ENCODE measurements at places on chromosomes 5 and 9.

DNA sequence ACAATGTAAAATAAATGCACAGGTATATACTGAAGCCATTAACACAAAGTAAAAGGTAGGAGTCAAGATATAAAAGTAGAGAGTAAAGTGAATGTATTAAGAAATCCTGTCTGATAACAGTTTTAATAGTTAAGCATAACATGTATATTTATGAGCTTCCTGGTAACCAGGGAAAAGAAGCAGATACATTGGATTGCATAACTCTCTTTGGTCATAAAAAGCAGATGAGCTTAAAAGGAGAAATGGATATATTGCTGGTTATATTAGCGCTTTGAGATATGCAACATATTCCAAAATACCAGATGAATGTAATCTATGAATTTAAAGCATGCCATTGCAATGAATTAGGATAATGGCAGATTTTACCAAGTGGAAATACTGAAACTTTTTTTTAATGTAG, 6.2 kb upstream of the TNFSF8 start:
- no peak for DNase-seq

DNA sequence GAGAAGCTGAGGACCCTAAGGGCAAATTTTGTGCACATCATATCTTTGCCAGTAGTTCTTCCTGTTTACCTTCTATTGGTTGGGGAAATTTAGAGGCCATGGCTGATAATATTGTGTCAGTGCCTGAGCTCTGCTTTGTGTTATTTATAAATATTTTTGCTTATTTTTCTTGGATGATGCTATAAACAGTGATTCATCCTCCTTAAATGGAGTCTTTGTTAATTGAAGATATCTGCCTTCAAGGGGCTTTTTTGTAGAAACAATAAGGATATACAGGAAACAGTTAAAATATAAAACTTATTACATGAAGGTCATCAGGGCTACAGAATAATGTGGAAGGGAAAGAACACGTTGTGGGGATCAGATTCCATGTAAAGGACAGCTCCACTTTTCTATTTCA, 78.0 kb downstream of the PAM start:
- no peak for DNase-seq

- DNase-seq: no peak
Observed at GRCh38 chr9:32136700-32137339, 247.6 kb upstream of the ACO1 start.

DNA sequence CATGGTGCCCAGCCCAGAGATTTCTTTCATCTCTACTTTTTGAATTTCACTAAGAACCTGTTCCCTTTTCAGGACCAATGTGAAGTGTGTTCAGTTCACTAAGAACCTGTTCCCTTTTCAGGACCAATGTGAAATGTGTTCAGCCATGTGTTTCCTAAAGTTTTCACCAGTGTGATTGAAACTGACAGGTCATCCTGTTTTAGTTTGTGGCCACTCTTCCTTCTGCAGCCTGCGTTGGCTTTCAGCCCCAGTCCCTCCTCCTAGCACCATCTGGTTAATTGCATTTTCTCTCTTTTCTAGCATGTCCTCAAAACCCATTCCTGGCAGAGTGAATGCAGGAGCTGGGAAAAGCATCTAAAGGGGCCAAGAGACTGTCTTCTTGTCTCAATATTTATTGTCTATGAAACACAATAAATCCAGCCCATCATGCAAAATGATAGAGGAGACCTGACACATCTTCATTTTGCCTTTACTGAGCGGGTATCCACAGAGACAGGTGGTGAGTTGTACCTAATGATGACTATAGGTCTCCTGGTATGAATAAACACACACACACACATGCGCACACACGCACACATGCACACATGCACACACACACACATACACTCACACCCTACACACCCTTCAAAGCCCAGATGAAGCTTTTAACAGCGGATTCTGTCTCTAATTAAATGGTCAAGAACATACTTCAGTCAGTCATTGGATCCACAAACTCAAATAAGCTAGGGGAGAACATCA, 6.1 kb upstream of the PANK3 start:
- no peak for DNase-seq

GRCh38 chr9:2595973-2596372, 25.6 kb upstream of the VLDLR start:
- DNase-seq: no peak

DNA sequence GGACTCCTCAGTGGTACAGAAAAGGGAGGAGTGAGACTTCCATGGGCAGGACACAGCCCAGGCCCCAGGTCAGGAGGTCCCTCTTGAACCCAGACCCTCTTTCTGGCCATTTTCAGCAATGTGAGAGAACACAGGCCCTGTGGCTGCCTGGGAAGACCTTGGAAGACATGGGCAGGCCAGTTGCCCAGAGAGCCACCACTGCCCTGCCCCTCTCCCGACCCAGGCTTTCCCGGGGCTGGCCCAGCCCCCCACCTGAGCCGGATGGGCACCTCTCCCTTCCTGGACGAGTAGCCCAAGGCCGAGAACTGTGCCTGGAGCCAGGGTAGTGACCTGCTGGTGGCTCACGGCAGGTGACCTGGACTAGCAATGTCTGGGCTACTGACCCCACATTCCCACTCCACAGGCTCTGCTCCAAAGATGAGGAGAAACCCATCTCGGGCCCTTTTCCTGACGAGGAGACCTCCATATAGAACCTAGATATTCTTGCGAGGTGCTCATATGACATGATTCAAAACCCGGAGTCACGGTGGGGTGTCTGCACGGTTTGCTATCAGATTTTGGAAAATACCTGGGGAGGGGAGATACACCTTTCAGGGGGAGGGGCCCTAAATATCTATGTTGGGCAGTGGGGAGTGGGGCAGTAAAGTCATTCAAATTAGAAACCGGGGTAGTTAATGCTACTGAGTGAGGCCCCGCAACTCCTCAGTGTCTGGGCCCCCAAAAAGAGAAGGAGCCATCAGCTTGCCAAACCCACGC, 59.4 kb downstream of the ZNF354C start:
- no peak for DNase-seq

- DNase-seq: no peak
Observed at GRCh38 chr5:175681968-175682340, 24.1 kb downstream of the HRH2 start.

- no peak for DNase-seq
Observed at GRCh38 chr9:119802133-119802532, 432.9 kb upstream of the BRINP1 start.

DNA sequence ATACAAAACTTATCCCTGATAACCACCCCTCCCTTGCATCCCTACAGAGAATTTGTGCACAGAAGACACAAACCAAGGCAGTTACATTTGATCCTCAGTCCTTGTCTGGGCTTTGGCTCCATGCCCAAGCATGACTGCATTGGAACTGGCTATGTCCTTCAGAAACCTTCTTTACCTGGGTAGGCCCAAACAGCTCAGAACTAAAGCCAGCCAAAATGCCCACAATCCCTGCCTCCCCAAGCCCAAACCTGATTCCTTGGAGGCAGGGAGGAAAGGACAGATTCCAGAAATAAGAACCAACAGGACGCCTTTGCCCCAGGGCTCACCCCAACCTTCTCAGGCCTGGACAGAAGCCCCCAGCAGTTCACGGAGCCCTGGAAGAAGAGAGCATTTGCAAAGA, 8.2 kb downstream of the IL17B start:
- DNase-seq: no peak

DNA sequence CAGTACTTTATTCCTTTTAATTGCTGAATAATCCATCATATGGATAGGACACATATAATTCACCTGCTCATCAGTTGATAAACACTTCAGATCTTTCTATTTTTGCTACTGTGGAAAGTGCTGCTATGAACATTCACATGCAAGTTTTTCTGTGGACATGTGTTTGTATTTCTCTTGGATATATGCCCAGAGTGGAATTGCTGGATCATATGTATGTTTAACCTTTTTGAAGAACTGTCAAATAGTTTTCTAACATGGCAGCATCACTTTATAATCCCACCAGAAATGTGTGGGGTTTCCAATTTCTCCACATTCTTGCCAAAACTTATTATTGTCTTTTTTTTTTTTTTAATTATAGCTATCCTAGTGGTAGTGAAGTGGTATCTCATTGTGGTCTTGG, 15.1 kb downstream of the CARTPT start:
- DNase-seq: no peak

GRCh38 chr5:15594977-15595568, 95.1 kb downstream of the FBXL7 start:
- DNase-seq: no peak

DNA sequence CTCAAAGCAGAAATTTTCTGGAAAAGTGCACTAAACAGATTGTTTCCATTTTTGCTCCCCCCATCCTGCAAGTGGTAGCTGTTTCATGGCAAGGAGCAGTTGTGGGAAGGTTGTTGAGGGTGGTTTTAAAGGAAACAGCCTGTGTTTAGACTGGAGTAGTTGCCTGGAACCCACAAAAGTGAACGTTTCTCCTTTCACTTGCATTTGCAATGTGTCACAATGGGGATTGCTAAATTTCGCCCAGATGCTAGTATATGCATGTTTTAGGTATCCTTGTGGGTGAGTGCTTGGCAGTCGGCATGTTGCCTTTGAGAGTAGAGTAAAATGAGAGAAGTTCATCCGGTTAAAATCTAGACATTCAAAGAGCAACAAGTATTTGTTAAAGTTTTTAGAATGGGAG, 1099.9 kb upstream of the DMAC1 start:
- DNase-seq: no peak

GRCh38 chr5:55177078-55177477, 4.1 kb upstream of the CDC20B start:
- DNase-seq: no peak

DNA sequence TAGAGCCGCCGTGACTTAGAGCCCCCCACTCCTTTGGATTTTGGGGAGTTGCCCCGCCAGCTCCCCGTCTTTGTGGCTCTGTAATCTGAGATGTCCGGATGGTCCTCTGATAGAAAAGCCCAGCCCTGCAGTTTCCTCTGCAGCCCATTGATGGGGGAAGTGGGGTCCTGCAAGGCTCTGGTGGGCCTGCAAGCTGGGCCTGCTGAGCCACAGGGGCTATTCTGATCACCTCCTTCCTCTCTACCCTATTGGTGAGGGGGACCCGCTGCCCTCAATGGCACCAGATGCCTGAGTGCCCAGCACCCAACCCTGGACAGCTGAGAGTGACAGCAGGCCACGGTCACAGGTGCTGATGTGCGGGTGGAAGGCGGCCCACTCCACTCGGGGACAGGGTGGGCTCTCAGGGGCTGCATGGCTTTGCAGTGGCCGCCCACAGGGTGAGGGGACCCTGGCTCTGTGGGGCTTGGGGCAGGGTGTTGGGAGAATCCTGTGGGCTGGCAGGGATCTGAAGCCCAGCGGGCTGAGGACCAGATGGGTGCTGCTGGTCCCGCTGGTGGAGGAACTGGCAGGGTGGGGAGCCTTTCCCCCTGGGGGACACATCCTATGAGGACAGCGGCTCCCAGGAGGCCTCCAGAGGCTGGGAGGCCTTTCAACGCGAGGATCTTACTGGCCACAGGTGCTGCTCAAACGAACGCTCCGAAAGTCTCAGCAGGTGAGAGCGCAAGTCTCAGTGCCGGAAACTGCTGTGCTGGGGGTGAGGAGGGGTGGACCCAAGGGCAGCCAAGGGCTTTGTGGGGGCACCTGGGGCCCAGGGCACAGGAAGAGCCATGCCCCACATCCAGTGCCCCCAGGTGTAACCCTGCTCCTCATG, 30.0 kb upstream of the LPCAT1 start:
- DNase-seq: no peak

DNA sequence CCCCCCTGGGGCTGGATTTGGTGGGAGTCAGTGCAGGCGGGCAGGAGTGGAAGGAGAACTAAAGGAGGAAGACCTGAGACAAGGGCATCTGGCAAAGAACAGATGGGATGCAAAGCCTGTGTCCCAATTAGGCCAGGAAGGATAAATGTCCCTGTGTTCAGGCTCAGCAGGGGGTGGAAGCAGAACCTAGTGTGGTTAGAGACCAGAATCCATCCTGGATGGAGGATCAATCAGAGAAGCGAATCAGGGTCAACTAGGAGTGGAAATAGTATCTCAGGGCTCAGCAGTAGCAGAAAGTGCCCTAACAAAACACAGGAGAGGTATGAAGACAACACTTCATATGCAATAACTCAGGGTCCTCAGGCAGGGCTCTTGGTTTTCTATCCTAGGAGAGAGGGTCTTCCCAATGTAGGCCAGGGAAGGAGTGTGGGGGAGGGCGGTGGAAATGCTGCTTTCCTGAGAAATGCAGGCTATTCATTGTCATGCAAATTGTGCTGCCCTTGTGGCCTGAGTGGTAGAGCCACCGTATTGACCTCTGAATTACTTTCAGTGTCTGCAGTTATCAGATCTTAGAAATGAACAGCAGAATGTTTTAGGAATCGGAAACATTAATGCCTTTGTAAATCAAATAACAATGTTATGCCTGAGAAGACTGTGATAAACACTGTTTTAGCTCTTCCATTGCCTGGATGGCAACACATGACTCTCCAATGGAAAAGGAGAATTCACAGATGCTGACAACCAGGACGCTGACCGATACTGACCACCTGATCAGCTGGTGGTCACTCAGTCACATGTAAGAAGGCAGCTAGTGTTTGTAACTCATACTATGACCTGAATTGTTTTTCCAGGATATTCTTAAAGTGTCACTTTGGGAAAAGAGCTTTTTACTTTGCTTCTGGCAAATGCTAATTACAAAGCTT, 323.6 kb downstream of the SEMA5A start:
- no peak for DNase-seq

DNA sequence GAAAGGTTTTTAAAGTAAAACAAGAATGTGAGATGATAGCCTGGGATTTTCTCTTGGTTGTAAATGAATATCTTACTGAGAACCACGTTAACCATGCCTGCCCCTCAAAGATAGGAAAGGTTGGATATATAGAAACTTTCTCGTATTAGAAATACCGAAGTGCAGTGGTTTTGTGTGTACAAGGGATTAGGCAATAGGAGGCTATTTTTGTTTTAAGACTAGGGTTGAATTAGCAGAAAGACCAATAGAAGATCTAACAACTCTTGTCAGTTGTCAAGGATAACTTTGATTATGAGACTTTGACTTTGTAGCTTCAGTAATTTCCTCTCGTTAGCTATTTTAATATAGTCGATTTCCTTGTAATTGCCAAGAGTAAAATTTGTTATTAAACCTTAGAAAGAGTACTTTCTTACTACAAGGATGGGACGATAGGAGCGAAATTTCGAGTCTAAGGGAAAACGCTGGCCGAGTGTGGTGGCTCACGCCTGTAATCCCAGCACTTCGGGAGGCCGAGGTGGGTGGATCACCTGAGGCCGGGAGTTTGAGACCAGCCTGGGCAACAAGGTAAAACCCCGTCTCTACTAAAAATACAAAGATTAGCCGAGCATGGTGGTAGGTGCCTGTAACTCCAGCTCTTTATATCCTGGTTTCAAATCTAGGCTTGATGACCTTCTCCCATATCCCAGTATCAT, 838 bp downstream of the POLK start:
- DNase-seq: no peak

GRCh38 chr5:9040475-9040874, 505.4 kb downstream of the SEMA5A start:
- DNase-seq: no peak

- DNase-seq: no peak
Observed at GRCh38 chr9:133428617-133429101, 6.5 kb downstream of the ADAMTS13 start.

- DNase-seq: no peak
Observed at GRCh38 chr5:177496070-177496726, 1.2 kb downstream of the PDLIM7 start.

GRCh38 chr5:116532762-116533525, 41.7 kb downstream of the SEMA6A start:
- DNase-seq: no peak

- no peak for DNase-seq
Observed at GRCh38 chr5:58545912-58546311, 37.0 kb upstream of the RAB3C start.
